Kidney tubule cell (primary cell): ENCODE measurements at places on chromosomes 4 and X.

- DNase-seq: no peak
Observed at GRCh38 chr4:113350576-113350975, 301.1 kb downstream of the ANK2 start.

- no peak for DNase-seq
Observed at GRCh38 chrX:135481696-135482179, 38.7 kb upstream of the INTS6L start.

GRCh38 chrX:40281336-40282005 is 183.7 kb upstream of the BCOR start:
- DNase-seq: no peak

DNA sequence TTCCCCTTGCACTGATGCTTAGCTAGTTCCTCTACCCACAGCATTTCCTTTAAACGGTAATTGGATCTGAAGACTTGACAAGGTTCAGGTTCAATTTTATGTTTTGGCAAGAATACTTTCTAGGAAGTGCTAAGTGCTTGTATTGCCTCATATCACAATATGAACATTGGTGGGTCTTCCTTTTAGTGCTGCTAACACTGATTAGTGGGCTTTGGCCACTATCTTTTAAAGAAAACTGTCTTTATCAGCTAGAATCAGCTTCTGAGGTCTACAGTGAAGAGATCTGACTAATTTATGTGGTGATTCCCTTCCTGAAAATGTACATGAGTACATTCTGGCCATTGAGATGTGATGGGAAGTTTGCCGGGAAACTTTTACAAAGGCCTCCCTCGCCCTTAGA is 316.7 kb upstream of the KLF3 start:
- no peak for DNase-seq

GRCh38 chr4:24971192-24971591 is 58.4 kb upstream of the CCDC149 start:
- DNase-seq: peak; percentile 93

DNA sequence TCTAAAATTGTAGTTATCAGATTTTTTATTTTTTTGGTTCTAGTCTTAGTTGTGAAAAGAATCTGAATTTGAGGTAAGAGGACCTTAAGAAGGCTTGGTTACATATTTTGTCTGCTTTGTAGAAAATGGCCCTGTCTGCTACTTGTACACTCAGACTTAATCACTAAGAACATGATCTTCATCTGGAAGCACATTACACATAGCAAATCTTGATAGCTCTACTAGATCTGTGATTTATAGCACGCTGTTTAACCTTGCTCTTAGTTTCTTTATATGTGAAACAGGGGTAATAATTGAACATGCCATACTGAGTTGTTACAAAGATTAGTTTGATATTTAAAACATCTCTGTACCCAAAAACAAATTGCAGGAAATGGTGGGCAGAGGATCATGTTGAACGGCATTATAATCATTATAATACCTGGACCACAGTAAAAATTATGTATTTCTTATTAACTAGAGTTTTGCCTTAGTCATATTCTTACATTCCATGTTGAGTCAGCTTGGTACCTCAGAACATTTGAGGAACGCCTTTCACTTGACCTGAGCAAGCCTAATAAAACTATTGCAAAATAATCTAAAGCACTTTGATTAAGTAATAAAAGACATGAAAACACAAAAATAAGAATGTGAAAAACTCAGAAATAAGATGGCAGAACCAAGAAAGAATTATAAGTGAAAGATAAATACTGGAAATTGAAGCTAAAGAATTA is 738.0 kb upstream of the AADAT start:
- DNase-seq: peak; percentile 14

GRCh38 chr4:40379248-40379647 is 44.1 kb downstream of the CHRNA9 start:
- no peak for DNase-seq

DNA sequence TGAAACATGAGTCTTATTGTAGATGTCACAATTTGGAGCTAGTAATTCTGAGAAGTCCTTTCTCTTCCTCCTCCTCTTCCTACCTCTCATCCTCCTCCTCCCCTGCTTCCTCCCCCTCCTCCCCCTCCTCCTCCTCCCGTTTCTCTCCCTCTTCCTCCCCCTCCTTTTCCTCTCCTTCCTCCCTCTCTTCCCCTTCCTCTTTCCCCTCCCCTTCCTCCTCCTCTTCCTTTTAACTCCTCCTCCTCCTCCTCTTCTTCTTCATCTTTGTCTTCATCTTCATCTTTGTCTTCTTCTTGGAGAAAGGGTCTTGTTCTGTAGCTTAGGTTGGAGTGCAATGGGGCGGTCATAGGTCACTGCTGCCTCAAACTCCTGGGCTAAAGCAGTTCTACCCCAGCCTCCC is 161.8 kb downstream of the PCDH7 start:
- DNase-seq: no peak

- DNase-seq: no peak
Observed at GRCh38 chr4:154616287-154616686, 3.8 kb upstream of the FGG start.

- peak; percentile 9 for DNase-seq
Observed at GRCh38 chrX:109632906-109633504, 8.0 kb upstream of the KCNE5 start.

DNA sequence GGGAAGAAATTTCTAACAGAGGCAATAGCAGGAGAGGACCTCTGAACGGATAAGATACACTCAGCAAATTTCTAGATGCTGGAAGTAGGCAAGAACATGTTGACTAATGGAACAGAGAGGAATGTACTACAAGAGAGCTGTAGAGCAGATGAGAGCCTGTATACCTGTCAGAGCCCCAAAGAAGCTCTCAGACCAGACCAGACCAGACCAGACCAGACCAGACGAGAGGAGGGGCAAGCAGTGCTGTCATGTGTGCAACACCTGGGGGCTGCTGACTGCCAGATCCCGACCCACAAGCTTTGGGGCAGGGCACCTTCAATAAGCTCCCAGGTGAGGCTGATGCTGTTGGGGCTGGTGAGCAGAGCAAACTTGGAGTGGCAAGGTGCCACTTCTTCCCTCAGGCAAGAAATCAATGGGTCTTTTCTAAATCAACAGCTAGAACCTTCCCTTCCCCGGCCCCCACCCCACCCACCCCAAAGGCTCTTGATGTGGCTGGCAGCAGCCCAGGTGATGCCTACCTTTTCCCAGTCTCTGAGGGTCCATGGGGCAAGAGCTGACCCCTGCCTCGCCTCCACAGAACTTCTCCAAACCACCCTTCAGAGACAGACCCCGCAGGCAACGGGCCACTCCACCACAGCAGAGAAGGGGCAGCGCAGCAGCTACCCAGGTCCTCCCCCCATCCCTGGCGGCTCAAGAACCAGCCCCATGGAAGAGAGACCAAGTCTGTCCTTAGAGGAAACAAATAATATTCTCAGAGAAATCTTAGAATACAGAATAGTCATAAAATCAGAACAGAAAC is 32.7 kb downstream of the MECP2 start:
- no peak for DNase-seq

DNA sequence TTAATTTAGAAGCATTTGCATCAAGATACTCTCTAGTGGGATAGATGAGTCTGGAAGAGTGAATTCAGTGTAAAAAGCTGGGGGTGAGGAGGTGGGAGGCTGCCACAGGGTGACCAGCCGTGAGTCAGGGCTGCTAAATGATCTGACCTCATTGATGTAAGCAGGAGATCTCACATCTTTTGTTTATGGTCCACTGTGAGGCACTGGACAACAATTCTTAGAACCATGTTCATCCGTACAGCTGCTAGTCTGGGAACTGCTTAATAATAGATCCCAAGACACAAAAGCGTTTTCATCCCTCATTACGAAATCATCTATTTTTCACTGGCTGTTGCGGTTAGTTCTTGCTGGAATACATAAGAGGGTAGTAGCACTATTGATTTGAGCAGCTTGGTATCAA is 14.1 kb downstream of the KLF3 start:
- peak; percentile 70 for DNase-seq

DNA sequence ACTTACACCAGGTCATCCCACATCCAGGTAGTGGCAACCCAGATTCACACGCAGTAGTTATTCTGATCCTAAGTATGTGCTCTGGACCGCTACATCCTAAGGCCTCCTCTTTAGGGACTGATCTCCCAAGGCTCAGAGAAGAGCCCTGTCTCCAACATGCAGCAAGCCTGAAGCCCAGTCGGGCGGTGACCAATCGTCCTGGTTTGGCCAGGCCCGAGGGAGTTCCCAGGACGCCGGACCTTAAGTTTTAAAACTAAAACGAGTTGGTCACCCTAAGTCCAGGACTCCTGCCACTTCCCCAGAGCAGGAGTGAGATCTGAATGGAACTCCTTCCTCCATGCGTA is 385 bp downstream of the LYAR start:
- DNase-seq: no peak
